Activated CD8-positive, alpha-beta T cell treated with anti-CD3 and anti-CD28 coated beads for 36 hours (primary cell): ENCODE measurements at places on chromosomes 1 and 21. TPM values are rescaled to one million over a fixed set of nuclear protein-coding genes. Genes with fewer than 3 reads are reported as not detected.

Gene KLHL20
- total RNA-seq = 15.8 TPM

Gene CNIH3
- total RNA-seq = 2.1 TPM

Gene GPR161
- total RNA-seq = 0.20 TPM

DNA sequence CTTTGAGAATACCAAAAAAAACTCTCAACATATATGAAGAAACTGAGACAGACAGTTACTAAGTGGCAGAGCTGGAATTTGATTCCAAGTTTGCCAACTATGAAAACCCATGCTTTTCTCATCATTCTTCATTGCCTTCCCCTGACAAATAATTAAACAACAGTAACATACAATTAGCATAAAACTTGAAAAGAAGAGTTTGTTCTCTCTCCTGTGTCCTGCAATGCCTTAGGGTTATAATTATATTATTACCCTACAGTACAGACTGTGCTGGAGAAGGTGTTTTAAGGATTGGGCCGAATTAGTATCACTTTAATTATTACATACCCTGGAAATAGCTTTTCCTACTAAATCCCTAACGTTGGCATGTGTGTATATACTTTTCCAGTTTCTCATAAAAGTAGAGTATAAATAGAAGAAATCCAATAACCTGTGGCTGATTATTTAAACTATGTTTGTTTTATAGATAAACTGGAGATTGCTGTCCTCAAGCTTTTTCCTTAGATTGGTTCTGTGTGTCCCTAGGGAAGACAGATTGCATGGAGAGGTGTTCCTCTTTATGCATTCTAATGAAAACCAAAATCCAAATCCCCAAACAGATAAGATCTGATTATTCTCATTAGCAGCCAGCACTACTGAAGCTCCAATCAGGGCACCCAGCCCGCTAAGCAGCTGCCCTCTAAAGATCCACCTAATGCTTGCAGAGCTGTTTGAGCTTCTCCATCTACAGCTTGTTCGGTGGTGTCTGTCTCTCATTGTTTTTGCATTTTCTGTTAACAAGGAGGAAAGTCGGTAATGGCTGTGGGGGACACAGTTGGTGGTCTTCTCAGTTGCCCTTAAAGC lies 156.3 kb downstream of the TM2D1 start:
- no peaks in the 10 kb centered on the region for H3K27me3 ChIP-seq
- H3K36me3 ChIP-seq = no peaks in the 10 kb centered on the region
- no peak for DNase-seq
- H3K4me3 ChIP-seq = no peak overlapping the region
- no peak overlapping the region for H3K27ac ChIP-seq
- H3K4me1 ChIP-seq = no peaks in the 10 kb centered on the region

DNA sequence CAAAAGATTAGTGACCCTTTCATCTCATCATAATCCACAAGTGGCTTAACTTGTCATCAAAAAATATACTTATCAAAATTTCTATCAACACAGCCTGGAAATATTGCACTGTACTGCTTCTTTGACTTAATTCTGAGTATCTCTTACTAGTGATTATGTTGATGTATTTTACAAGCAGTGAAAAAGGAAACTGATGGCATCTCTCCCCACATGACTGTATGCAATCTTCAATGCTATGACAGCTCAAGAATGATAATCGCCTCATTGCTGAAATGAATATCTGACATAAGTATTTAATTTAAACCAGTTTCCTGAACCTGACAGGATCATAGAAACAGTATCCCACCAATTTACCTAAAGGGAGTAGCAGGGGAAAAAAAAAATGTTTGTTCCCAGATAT lies 79.5 kb downstream of the DPYD start:
- H3K36me3 ChIP-seq = peaks cover 5% of the 10 kb centered on the region
- no peak overlapping the region for H3K4me3 ChIP-seq
- H3K27me3 ChIP-seq = no peaks in the 10 kb centered on the region
- no peak overlapping the region for H3K27ac ChIP-seq
- peaks cover 3% of the 10 kb centered on the region for H3K4me1 ChIP-seq

DNA sequence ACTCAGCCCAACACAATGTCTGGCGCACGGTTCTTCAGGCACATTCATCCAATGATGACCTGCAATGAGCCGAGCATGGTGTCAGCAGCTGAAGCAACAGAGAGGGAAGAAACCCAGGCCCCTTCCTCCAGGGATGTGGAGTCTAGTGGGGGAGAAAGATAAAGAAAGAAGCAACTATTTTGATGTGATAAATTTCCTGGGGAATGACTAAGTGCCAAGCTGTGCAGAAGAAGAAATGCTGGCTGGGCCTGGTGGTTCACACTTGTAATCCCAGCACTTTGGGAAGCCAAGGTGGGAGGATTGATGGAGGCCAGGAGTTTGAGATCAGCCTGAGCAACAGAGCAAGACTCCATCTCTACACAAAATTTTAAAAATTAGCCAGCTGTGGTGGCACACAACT lies 561.8 kb downstream of the KIF26B start:
- no peak for DNase-seq
- no peak overlapping the region for H3K27ac ChIP-seq
- H3K4me3 ChIP-seq = no peak overlapping the region
- H3K36me3 ChIP-seq = no peaks in the 10 kb centered on the region
- no peaks in the 10 kb centered on the region for H3K4me1 ChIP-seq
- peaks cover 1% of the 10 kb centered on the region for H3K27me3 ChIP-seq

- H3K36me3 ChIP-seq = no peaks in the 10 kb centered on the region
- peaks cover 19% of the 10 kb centered on the region for H3K27me3 ChIP-seq
- DNase-seq = no peak
- no peak overlapping the region for H3K27ac ChIP-seq
Measured at GRCh38 chr1:95309031-95309471, 75.0 kb downstream of the RWDD3 start.

DNA sequence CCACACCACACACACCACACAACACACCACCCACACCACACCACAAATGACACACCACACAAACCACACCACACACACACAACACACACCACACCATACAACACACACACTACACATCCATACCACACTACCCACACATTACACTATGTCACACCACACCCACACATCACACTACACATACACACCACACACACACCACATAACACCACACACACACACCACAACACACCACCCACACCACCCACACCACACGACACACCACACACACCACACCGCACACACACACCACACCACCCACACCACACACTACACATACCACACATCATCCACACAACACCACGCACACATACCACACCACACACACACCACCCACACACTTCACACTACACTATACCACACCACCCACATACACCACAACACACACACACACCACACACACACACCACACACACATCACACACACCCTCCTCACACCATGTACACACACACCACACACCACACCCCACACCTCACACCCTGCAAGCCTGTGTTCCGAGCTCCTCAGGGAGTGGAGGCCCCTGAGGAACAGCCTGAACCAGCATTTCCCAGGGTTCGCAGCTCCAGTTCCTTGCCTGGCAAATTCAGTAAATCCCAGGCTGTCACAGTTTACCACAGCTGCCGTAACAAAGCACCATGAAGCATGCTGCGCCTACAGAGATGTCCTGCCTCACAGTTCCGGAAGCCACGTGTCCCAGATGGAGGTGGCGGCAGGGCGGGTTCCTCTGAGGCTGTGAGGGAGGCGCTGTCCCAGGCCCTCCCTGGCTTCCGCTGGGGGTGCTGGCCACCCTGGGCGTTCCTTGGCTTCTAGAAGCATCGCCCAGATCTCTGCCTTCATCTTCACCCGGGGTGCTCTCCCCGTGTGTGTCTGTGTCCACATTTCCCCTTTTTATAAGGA lies 69.8 kb upstream of the ATP5PO start:
- H3K36me3 ChIP-seq = no peaks in the 10 kb centered on the region
- H3K27ac ChIP-seq = peak overlapping the region; percentile 56
- H3K27me3 ChIP-seq = no peaks in the 10 kb centered on the region

DNA sequence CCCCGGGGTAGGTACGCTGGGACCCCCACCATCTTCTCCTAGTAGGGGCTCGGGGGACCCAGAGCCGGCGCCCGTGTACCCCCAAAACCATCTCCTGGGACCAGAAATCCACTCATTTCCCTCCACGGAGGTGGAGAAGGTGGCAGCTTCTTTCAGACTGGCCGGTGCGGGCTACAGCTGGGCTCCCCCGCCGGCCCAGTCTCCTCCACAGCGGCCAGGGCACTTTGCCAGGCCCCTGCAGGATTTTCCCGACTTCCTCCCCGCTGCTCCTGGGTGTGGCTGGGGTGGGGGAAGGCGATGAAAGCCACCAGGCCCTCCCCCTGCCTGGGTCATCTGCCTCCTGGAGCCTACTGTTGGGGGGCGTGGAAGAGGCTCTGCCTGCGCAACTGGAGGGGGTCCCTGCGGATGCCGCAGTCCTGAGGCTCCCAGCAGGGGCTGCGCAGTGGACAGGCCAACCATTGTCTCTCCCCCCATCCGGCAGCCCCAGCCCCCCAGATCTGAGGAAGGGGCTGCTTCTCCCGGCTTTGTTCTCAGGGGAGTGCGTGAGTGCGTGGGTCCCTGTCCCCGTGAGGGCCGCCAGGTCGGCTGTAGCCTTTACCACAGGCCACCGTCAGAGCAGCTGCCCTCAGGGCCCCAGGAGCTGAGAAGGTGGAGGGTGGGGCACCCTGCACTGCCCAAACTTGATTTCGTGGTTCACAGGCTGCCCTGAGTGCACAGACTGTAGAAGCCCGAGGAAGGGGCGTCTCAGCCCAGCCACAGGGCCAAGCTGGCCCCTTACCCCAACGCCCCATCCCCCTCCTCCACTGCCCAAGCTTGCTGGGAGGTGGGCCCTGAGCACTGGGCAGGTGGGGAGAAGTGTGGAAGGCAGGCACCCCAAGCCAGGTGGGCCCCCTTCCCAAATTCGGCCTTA lies 1.3 kb downstream of the AGRN start:
- no peaks in the 10 kb centered on the region for H3K36me3 ChIP-seq
- H3K4me3 ChIP-seq = peak overlapping the region; percentile 47
- no peak for DNase-seq

DNA sequence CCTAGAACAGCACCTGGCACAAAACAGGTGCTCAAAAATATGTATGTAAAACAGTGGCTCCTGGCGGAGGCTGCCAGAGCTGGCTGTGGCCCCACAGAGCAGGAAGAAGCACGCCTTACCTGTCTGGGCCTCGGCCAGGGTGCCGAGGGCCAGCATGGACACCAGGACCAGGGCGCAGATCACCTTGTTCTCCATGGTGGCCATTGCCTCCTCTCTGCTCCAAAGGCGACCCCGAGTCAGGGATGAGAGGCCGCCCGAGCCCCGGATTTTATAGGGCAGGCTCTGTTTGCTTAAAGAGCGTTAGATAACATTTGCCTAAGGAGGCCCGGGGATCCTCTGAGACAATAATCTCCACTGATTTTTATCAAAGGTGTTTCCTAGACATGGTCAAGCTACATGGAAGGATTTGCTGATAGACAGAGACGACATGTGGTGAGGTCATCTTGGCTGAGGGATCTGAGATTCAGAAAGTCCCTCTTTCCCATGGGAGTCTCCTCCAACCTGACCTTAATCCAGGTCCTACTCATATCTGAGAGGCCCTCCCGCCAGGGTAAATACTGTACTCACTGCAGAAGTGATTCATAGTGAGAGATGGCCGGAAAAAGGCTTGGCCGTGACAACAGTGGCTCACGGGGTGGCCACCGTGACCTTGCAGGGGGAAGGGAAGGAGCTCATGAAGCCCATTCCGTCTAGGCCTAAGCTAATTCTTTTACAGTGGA lies at the start of gene TFF1:
Gene TFF1, minus strand, starts transcription at position 244 of the 719 bp plus-strand sequence. Its CDS starts 40 bp downstream, at position 204.
- no peak within 1 kb of the TSS for H3K4me3 ChIP-seq
- peaks cover 24% of the 10 kb centered on the region for H3K4me1 ChIP-seq
- H3K27ac ChIP-seq = peak within 1 kb of the TSS; percentile 32

GRCh38 chr1:218584418-218585155 lies 239.5 kb downstream of the TGFB2 start:
- H3K4me3 ChIP-seq = no peak overlapping the region
- peaks cover 17% of the 10 kb centered on the region for H3K27me3 ChIP-seq
- no peak for DNase-seq
- no peaks in the 10 kb centered on the region for H3K4me1 ChIP-seq
- H3K36me3 ChIP-seq = no peaks in the 10 kb centered on the region

GRCh38 chr1:30473922-30474817 lies 249.2 kb downstream of the MATN1 start:
- peaks cover 2% of the 10 kb centered on the region for H3K4me1 ChIP-seq
- DNase-seq = no peak
- H3K27me3 ChIP-seq = no peaks in the 10 kb centered on the region
